ENCODE measurements at places on chromosomes 12 and 14.

GRCh38 chr14:24978862-24979724, 70.9 kb downstream of the STXBP6 start:
- no peaks in the 10 kb centered on the region for H3K4me1 ChIP-seq
- H3K27me3 ChIP-seq, result peaks cover 24% of the 10 kb centered on the region
- no peak for DNase-seq
- no peak overlapping the region for H3K27ac ChIP-seq
- no peak overlapping the region for H3K4me3 ChIP-seq
- no peaks in the 10 kb centered on the region for H3K36me3 ChIP-seq

GRCh38 chr12:23473071-23473470, 476.4 kb downstream of the SOX5 start:
- no peak for DNase-seq
- H3K4me1 ChIP-seq, result no peaks in the 10 kb centered on the region
- H3K4me3 ChIP-seq, result no peak overlapping the region
- H3K27ac ChIP-seq, result no peak overlapping the region
- H3K27me3 ChIP-seq, result peaks cover 1% of the 10 kb centered on the region
- H3K36me3 ChIP-seq, result no peaks in the 10 kb centered on the region

DNA sequence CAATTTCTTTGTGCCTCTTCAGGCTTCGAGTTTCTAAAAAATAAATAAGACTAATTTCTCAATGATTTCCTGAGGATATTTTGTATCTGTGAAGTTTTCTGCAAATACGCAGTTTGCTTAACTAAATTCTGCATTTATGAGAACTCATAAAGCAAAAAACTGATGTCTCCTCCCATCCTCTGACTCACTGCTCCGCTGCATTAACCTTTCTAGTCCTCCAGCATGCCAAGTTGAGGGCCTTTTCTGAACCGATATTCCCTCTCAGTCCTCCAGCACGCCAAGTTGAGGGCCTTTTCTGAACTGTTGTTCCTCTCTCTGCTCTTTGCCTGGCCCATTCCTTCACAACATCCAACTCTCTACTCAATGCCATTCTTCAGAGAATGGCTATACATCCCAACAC, 3.2 kb downstream of the IPO8 start:
- no peak overlapping the region for H3K4me3 ChIP-seq
- no peak for DNase-seq
- no peak overlapping the region for H3K27ac ChIP-seq

DNA sequence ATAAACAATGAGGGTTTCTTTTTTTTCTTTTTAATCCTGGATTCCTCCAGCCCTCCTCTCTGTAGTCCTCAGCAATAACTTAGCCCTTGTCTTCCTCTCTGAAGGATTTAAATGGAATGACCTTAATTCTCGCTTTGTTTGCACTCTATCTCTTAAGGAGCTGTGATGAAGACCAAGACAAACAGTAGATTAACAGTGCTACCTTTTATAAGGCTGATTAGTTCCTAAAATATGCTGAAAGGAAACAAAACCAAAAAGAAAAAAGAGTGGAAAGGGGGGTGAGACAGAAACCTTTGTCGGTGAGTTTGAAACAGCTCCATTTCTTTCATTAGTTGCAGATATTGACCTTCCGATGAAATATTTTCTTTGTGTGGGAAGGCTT, 38.7 kb upstream of the PTCSC3 start:
- no peaks in the 10 kb centered on the region for H3K36me3 ChIP-seq
- H3K27me3 ChIP-seq, result peaks cover 3% of the 10 kb centered on the region
- no peak overlapping the region for H3K27ac ChIP-seq

- no peak for DNase-seq
- H3K4me3 ChIP-seq, result no peak overlapping the region
- H3K36me3 ChIP-seq, result peaks cover 48% of the 10 kb centered on the region
These were observed 7.0 kb downstream of the HNRNPA1 start for GRCh38 chr12:54287261-54288157.

DNA sequence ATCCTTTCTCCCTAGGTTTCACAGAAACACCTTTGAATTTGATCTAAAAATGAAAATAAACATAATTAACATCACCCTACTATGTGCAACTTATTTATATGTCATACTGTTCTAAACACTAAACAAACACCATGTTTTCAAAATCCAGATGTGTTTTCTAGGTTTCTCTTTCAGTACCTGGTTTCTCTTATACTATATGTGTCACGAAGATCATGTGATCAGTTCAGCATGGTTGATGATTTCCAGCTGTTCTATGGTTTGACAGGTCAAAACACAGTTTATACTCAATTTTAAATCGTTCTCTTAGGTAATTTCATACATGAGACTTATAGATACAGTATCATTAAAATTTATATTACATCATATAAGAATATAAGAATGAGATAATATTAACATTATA, 373.1 kb downstream of the SOX5 start:
- H3K4me3 ChIP-seq, result no peak overlapping the region
- no peaks in the 10 kb centered on the region for H3K27me3 ChIP-seq
- no peak for DNase-seq
- no peak overlapping the region for H3K27ac ChIP-seq
- H3K4me1 ChIP-seq, result no peaks in the 10 kb centered on the region
